A673 (cell line): ENCODE measurements at places on chromosomes 3 and 15. TPM values are rescaled to one million over a fixed set of nuclear protein-coding genes. Genes with fewer than 3 reads are reported as not detected.
A peak's percentile ranks its signal among the peaks of the same experiment; 100 is the strongest.

Gene KBTBD12
- not detected in 2 replicates for total RNA-seq

Gene SH3GL3
- total RNA-seq = 25.6 and 32.1 TPM in 2 replicates

Gene EPB42
- not detected in 2 replicates for total RNA-seq

DNA sequence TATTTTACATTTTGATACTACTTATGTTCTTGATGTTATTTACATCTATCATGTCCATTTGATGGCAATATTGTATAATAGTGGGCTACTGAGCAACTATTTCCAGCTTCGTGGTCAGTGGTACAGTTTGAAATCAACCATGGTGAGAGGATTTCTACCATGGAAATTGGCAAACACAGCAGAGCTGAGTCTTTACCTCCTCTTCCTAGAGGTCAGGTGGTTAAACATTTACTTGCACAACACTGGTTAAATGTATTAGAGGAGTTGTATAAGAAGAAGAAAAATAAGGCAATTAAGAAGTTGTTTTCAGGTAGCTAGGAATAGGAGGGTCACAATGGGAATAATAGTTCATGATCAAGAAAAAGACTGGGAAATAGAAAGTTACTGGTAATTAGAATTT is 7.2 kb upstream of the PPM1L start:
- H3K36me3 ChIP-seq = no peaks in the 10 kb centered on the region
- H3K27me3 ChIP-seq = peaks cover 3% of the 10 kb centered on the region
- H3K27ac ChIP-seq = no peak overlapping the region
- peaks cover 4% of the 10 kb centered on the region for H3K4me1 ChIP-seq
- no peak for DNase-seq

DNA sequence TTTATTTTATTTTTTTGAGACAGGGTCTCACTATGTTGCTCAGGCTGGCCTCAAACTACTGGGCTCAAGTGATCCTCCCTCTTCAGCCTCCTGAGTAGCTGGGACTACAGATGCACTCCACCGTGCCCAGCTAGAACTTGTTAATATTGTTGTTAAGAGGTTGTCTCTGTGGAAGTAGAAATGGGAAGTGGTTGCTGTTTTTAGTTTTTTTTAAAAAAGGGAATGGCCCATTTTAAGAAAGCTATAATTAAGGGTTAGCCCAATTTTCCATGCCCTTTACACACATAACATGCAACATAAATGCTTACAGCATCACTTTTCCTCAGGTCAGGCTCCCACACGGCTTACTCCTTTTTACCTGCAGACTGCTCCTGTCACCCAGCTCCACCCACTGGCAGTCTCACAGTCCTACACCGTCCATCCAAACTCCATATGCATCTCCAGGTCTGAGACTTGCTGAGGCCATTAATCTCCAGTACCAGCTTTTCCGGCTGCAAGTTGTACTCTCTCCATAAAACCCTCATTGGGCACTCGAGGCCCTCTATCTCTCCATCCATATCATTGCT is 19.8 kb downstream of the MORC1 start:
- H3K27ac ChIP-seq = no peak overlapping the region
- DNase-seq = peak; percentile 25
- no peaks in the 10 kb centered on the region for H3K27me3 ChIP-seq
- H3K36me3 ChIP-seq = no peaks in the 10 kb centered on the region

DNA sequence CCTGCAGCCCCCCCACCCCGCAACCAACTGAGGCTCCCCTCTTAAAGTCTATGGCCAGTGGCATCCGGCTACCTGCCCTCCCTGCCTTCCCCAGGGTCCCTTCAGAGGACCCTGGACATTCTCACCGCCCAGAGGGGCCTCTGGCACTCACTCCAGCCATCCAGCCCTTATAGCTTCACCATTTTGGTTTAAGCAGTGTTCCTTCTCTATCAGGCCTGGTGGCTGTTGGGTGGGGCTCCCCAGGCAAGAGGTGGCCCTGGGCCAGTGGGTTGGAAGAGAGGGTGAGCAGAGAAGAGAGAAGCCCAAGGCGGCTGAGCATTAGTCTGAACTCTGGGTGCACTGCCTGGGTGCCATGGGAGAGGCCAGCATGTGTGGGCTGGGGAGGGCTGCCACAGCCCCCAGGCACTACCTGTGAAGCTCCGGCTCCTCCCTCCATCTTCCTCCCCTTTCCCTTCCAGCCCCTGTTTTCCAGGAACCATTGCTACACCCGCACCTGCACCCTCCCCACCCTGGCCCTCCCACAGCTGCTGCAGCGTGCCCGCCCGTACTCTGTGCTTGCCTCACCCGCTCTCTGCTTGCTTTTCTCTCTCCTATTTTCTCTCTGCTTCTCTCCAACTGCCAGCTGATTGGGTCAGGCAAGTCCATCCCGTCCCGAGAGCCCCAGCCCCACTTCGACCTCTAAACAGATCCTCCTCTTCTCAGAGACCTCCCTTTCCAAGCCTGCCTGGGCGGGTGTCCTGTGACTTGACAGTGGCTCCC is 168.2 kb downstream of the TBC1D2B start:
- no peak overlapping the region for H3K4me3 ChIP-seq
- H3K36me3 ChIP-seq = no peaks in the 10 kb centered on the region
- H3K27ac ChIP-seq = no peak overlapping the region
- no peak for DNase-seq

GRCh38 chr3:119221779-119222320 is 18.8 kb downstream of the B4GALT4 start:
- H3K27me3 ChIP-seq = no peaks in the 10 kb centered on the region
- no peak overlapping the region for H3K27ac ChIP-seq
- H3K4me1 ChIP-seq = no peaks in the 10 kb centered on the region

- no peaks in the 10 kb centered on the region for H3K4me1 ChIP-seq
- no peak overlapping the region for H3K27ac ChIP-seq
- H3K4me3 ChIP-seq = no peak overlapping the region
Observed at GRCh38 chr3:160141485-160142185, 83.6 kb upstream of the C3orf80 start.

- DNase-seq = no peak
- no peak overlapping the region for H3K4me3 ChIP-seq
- no peaks in the 10 kb centered on the region for H3K36me3 ChIP-seq
- H3K27ac ChIP-seq = no peak overlapping the region
- no peaks in the 10 kb centered on the region for H3K27me3 ChIP-seq
Observed at GRCh38 chr15:52200831-52201365, 9.7 kb upstream of the GNB5 start.

GRCh38 chr15:25838871-25839195 is 24.3 kb downstream of the ATP10A start:
- H3K36me3 ChIP-seq = no peaks in the 10 kb centered on the region
- no peak for DNase-seq
- H3K4me3 ChIP-seq = no peak overlapping the region

- no peak overlapping the region for H3K27ac ChIP-seq
- H3K27me3 ChIP-seq = no peaks in the 10 kb centered on the region
- no peak overlapping the region for H3K4me3 ChIP-seq
Observed at GRCh38 chr3:64836097-64836496, 148.3 kb upstream of the ADAMTS9 start.

- peaks cover 12% of the 10 kb centered on the region for H3K4me1 ChIP-seq
- no peaks in the 10 kb centered on the region for H3K27me3 ChIP-seq
- H3K27ac ChIP-seq = no peak overlapping the region
- peaks cover 4% of the 10 kb centered on the region for H3K36me3 ChIP-seq
Observed at GRCh38 chr3:11328196-11328945, 56.2 kb downstream of the ATG7 start.

DNA sequence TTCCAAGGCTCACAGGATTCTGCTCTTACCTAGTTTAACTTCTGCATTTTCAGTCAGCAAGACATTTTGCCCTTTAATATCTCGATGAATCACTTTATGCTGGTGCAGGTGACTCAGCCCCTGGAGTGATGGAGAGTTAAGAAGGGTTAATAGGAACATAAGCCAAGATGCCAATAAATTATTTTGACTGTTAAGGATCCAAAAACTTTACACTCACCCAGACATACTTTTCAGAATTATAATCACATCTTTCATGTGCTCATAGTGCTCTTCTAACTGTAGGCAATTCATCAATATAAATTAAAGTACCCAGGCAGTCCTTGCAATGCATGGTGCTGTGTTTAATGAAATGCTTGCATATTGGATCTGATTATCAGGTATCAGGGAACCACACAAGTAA is 164.1 kb upstream of the SLC2A2 start:
- H3K4me3 ChIP-seq = no peak overlapping the region
- no peaks in the 10 kb centered on the region for H3K4me1 ChIP-seq
- H3K27me3 ChIP-seq = no peaks in the 10 kb centered on the region
- no peak overlapping the region for H3K27ac ChIP-seq
- no peak for DNase-seq

DNA sequence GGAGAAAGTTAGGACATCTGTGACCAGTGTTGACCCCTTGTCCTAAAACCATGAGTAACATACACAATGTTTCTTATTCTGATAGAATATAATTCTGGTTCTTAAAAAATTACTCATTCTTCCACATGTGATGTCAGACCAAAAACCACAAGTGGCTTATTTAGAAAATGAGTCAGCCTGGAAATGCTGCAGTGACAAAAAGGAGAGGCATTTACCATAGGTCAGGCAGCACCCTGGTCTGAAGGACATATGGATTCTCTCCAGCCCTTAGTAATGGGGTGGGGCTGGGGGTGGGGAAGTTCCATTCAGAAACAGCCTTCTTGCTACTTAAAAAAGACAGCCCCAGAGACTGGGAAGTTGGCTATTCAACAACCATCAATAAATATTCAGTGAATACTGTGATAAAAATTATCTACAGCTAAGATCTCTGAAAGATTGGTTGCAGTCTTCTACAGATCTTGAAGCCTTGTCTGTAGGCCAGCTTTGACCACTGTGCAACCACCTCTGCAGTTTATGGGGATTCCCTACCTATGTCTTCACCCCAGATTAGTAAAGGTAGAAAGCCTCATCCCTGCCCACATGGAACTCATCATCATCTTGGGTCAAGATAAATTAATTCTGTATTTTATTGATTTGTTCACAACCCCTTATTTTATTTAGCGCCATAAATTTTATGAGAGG is 34.9 kb upstream of the TIMP4 start:
- no peak overlapping the region for H3K27ac ChIP-seq
- DNase-seq = peak; percentile 30
- no peak overlapping the region for H3K4me3 ChIP-seq
- H3K36me3 ChIP-seq = no peaks in the 10 kb centered on the region
- H3K27me3 ChIP-seq = no peaks in the 10 kb centered on the region

DNA sequence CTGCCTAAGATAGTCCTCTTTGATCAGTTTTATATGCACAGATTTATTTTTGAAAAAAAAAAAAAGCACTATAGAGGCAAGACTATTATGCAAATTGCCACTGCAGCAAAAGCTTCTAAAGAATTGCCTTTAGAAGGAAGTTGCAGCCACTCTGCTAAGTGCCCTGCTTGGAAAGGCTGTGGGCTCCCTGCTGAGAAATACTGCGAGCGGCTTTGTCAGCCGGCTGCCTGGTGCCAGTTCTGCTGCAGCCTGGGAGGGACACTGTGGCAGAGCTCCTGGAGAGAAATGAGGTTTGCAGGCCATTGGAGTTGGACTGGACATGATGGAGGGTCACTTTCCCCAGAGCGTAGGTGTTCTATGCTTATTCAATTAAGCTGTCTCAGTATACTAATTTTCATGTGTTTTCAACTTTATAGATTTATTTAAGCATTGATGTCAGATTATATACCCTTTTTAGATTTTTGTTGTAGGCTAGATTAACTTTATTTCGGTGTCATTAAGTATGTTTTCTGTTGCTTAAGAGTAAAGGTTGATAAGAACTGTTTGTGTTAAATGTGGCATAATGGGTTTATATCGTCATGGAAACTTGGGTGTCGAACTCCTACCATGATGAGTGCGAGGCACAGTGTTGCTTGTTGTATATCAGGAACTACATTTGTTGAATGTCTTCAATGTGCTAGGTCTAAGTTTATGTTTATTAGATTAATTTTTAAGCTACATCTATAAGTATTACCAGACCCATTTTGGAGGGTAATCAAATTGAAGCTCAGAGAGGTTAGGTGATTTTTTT is 6.6 kb downstream of the MAP2K5 start:
- peak overlapping the region; percentile 68 for H3K27ac ChIP-seq
- H3K4me3 ChIP-seq = peak overlapping the region; percentile 34
- peaks cover 26% of the 10 kb centered on the region for H3K4me1 ChIP-seq
- peaks cover 13% of the 10 kb centered on the region for H3K36me3 ChIP-seq

- no peak overlapping the region for H3K27ac ChIP-seq
- no peak overlapping the region for H3K4me3 ChIP-seq
- no peaks in the 10 kb centered on the region for H3K27me3 ChIP-seq
- H3K4me1 ChIP-seq = no peaks in the 10 kb centered on the region
Observed at GRCh38 chr15:100891307-100892012, 11.8 kb downstream of the ALDH1A3 start.

- H3K36me3 ChIP-seq = no peaks in the 10 kb centered on the region
- DNase-seq = no peak
- no peaks in the 10 kb centered on the region for H3K4me1 ChIP-seq
- H3K4me3 ChIP-seq = no peak overlapping the region
- no peaks in the 10 kb centered on the region for H3K27me3 ChIP-seq
- H3K27ac ChIP-seq = no peak overlapping the region
Observed at GRCh38 chr3:47003461-47004368, 24.2 kb downstream of the NBEAL2 start.

DNA sequence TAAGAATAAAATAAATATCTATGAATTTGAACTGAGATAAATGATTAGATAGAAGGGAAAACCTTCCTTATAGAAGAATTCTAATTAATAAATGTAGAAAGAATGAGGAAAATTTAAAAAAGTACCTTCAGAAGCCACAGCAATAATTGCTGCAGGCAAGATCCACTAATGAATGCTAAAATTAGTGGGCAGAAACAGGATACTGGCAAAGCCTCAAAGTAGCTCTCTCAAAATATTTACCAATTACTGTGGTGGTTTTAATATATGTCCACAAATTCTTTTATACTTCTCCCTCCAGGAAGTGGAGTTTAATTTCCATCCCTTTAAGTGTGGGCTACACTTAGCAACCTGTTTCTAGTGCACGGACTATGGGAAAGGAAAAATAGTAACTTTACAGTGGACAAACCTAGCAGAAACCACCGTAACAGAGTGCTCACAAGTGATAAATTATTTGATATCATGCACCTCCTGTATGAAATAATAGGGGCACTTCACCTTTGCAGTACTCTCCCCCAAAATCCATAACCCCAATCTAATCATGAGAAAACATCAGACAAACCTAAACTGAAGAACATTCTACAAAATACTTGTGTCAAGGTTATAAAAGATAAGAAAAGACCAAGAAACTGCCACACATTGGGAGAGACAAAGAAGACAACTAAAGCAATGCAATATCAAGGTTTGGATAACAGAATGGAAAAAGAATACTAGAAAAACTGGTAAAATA is 6.8 kb downstream of the PEAK1 start:
- DNase-seq = no peak
- no peaks in the 10 kb centered on the region for H3K36me3 ChIP-seq
- H3K4me1 ChIP-seq = peaks cover 42% of the 10 kb centered on the region

- H3K27me3 ChIP-seq = no peaks in the 10 kb centered on the region
- DNase-seq = no peak
- H3K4me3 ChIP-seq = no peak overlapping the region
Observed at GRCh38 chr3:40930131-40930538, 269.2 kb upstream of the CTNNB1 start.

DNA sequence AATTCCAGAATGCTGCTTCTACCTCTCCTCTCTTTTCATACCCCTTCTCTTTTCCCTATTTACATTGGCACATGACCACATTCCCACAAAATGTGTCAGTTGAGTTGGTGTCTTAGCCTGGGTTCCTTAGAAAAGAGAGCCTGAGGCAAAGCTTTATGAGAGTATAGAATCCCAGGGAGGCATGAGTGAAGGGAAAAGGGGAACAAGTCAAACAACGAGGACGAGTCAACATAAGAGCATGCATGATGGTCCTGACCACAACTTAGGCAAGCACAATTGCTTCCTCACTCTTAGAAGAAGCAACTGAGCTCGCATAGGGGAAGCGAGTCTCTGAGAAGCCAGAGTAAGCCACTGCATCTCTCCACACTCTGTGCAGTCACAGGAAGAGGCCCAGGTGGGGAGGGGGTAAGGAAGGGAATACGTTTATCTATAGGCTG is 15.4 kb upstream of the ZNF774 start:
- no peaks in the 10 kb centered on the region for H3K36me3 ChIP-seq
- no peaks in the 10 kb centered on the region for H3K27me3 ChIP-seq
- DNase-seq = no peak
- H3K4me1 ChIP-seq = no peaks in the 10 kb centered on the region
- H3K4me3 ChIP-seq = no peak overlapping the region
